ENCODE measurements at places on chromosomes 2 and 18.

- no peak for DNase-seq
Observed at GRCh38 chr2:72665448-72665847, 160.4 kb downstream of the EXOC6B start.

DNA sequence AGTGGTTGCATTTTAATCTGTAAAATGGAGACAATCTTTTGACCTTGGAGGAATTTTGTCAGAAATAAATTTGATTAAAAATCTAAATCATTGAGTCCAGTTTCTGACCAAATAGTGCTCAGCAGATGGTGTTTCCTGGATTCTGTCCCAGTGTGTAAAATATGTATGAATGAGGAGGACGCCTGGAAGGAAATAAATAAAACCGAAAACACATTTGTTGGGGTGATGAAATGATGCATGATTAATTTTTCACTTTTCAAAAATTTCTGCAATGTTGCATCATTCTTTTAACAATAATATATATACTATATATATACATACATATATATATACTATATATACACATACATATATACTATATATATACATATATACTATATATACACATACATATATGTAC is 261.1 kb upstream of the TRIB2 start:
- no peak for DNase-seq

DNA sequence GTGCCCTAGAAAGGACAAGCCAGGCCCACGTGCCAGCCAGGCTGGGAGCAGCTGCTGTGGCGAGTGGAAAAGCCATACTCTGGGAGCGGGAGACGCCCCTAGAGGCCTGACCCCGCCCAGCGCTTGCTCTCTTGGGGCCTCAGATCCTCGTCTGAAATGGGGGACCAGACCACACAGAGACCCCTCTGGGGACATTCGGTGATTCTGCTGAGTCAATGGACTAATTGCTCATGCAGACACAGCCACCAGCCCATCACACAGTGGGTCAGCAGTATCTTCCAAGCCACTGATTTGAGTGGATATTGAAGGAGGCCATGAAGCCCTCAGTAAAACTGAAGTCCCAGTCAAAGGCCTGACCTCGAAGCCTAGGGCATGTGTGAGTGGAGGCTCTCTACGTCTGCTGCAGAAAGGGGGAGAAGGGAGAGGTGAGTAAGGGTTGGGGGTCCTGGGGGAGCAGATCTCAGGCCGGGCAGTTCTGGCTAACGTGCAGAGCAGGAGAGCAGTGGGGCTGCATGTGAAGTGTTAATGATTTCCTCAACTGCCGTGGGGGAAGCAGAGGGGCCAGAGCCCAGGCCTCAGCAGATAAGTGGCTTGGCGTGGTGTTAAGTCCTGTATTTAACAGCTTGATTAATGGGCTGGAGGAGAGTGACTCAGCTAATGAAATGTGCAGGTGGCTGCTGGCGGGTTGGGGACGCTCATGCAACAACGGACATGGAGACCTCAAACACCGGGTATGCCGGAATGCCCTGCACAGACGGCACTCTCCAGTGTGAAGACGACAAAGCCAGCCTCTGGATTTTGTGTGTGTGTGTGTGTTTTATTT is 104.4 kb upstream of the TWIST2 start:
- DNase-seq = no peak

DNA sequence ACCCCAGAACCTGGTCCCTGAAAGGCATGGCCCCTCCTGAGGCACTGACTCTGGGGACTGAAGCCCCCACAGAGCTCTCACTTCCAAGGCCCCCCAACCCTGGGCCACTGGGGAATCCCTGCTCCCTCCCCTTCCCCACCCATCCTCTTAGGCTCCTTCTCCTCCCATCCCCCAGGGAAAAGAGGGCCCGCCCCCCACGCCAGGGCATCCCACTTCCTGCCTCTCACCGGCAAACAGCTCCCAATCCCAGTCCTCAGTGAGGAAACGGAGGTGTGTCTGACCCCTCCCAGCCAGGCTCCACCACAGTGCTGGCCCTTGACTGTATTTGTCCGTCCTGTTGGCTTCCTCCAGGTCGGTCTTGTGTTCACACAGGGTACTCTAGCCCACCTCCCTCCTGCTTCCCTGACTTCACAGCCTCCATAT is 35.0 kb upstream of the PTMA start:
- DNase-seq = no peak

DNA sequence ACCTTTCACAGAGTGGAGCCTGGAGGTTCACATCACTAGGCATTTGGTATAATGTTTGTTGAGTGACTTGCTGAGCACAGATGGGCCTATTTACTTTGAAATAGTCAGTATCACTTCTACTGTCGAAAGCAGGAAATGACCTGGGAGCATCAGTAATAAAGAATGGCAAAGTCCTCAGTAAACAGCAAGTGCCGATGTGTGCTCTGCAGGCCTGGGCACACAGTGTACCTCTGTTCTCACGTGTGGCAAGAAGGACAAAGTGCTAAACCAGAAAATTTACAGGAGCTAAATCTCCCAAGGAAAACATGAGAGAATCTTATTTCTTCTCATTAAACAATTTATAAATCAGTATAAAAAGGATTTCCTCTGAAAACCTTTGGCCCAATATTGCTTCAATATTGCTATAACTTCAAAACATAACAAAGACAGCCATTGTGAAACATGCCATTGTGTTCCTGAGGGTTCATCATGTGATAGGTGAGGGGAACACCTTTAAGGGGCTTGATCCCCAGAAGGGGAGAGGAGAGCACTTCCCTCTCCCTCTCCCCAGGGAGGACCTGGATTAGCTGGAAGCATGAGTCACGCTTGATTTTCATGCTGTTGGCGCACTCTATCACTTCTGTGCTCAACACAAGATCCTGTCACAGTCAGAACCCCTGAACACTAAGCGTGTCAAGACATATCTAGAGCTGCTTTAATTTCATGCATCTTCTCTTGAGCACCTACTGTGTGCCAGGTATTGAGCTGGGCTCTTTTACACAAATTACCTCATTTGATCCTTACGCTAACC is 131.5 kb upstream of the SMAD2 start:
- no peak for DNase-seq

DNA sequence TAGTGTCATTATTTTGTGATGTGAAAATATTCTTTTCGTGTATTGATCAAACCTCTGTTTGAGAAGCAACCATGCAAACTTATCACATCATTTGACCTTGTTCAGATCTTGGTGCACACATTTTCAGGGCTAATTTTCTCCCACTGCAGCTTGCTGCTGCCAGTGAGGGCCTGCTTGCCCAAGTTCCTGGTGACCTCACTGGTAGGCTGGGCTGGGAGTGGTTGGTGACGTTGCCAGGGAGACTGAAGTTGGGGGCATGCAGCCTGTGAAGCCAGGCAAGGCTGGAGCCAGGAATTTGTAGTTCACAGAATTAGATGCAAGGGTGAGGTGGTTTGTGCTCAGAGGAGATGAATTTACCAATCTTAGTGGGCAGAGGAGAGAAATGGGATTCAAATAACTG is 38.5 kb downstream of the PARD3B start:
- DNase-seq = no peak
